ENCODE measurements at places on chromosomes 2 and 18. TPM values are rescaled to one million over a fixed set of nuclear protein-coding genes. Genes with fewer than 3 reads are reported as not detected.

KIF5C gene
- total RNA-seq = 2.9 TPM

LONRF2 gene
- 9.7 TPM for total RNA-seq

ANKZF1 gene
- total RNA-seq = 56.6 TPM

C2orf66 gene
- total RNA-seq = 0.35 TPM

PAX3 gene
- not detected for total RNA-seq

ANO7 gene
- total RNA-seq = 8.0 TPM

MARCO gene
- not detected for total RNA-seq

PDK1 gene
- 16.8 TPM for total RNA-seq

All from Calu3 (cell line).